ENCODE measurements at places on chromosomes 2 and 18. TPM values are rescaled to one million over a fixed set of nuclear protein-coding genes. Genes with fewer than 3 reads are reported as not detected.
A peak's percentile ranks its signal among the peaks of the same experiment; 100 is the strongest.

Gene IL36B
- not detected for polyA plus RNA-seq

Gene RAPGEF4
- 0.63 TPM for polyA plus RNA-seq

Gene SNRNP27
- 38.1 TPM for polyA plus RNA-seq

Gene MZT2B
- 76.7 TPM for polyA plus RNA-seq

Gene ANKRD23
- polyA plus RNA-seq: 0.81 TPM

Gene OSBPL6
- 4.5 TPM for polyA plus RNA-seq

Gene ABCG8
- polyA plus RNA-seq: not detected

DNA sequence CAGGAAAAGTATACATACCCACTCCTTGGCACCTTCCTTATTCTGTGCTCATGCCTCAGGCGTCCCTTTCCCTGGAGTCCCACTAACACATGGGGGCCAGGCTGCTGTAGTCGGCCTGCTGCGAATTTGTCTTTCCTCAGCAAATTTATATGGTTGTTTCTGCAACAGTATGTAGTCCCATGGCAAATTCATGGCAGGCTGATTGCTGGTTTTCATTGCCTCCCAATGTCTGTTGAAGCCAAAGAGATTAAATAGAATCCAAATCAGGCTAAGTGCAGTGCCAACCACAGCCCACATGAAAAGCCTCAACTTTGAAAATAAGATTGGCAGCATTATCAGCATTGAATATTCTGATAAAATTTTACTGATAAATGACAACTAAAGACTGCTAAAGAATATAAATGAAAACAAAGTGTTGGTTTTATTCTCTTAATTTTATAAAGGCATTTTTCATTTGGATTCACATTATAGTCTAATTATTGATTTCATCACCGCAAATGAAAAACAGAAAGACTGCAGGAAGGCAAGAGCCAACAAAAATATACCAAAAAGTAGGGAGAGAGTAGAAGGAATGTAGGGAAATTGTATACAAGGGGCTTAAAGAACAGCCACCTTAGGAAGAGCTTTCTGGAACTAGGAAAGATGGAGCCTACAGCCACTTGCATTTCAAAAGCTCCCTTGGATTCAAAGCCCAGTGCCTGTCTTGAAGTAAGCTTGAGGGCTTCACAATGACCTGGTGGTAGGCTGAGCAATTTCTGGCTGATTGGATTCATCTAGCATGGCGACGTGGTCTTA lies 283.7 kb upstream of the MMADHC start:
- DNase-seq: no peak

DNA sequence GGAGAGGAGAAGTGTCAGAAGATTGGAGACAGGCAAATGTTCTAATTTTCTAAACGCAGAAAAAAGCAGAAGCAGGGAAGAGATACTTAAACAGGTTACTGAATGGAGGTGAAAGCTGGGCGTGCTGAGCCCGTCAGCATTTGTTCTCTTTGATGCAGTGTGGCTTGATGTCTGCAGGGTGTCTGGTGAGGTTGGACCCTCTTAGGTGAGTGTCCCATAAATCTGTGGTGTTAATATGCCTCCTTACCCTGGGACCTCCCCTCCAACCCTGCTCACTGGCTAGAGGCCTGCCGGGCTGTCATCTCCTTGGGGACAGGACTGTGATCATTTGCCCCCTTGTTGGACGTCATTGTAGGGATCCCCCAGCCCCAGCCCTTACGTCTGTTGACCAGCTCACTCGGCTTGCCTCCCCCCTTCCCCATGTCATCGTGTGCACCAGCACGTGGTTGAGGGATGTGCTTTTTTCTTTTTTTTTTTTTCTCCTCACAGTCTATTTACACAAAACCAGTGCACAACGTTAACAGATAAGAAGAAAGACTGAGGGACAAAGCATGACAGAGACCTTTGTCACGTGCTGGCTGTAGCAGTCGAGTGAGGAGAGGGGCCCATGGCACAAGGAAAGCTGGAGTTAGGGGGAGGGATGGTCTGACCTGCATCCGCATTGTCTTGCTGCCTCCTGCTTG lies 56.4 kb downstream of the NCK2 start:
- DNase-seq: no peak

GRCh38 chr2:120914839-120915521 lies 179.3 kb downstream of the GLI2 start:
- peak; percentile 68 for DNase-seq

DNA sequence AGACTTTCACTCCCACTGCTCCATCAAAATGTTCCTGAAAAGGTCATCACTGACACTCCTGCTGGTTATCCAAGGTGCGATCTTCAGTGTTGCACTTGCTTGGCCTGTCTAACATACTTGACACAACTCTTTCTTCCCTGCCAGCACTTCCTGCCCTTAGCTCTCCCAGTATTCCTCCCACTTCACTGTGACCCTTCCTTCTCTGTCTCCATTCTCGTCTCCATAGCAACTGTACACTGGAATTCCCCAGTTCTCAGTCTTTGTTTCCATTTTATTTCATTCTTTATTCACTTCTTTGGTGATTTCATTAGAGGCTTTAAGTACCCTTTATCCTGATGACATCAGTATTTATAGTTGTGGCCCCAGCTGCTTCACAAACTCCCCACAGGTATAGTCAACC lies 333.0 kb downstream of the IRS1 start:
- no peak for DNase-seq

DNA sequence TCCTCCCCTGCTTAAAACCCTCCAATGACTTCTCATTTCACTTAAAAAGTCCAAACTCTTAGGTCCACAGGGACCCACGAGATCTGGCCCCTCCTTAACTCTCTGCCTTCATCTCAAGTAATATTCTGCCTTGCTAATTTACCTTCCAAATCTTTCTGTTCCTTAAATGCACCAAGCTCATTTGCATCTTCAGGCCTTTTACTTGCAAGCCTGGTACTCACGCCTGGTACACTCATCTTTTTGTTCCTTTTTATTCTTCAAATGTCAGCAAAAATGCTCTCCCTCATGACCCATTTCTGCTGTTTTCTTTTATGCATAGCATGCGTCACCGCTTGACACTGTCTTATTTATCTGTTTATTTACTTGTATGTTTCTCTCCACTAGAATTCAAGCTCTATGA lies 2.7 kb upstream of the WIPF1 start:
- DNase-seq: no peak

DNA sequence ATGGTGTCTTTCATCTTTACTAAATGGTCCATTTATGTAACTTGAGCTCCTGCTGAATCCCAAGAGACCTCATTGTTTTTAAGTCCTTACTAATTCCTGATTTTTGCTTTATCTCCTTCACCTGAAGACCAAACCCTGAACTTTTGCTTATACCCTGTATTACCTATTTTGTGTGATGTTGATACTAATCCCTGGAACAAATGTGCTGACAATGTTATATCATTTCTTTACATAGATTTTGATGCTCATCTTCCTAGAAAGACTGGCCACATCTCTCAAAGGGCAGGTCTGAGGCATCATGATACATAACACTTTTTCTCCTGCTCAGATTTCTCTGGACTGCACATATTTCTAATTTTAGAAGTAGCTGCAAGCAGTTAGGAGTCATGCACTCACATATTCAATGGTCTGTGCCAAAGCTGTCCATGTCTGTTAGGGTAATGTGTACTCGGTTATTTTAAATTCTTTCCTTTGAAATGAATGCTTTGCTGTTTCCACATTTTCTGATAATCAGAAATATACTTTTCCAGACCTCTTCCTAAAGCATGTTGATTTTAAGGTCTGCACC lies 427.9 kb upstream of the HNRNPA3 start:
- no peak for DNase-seq

DNA sequence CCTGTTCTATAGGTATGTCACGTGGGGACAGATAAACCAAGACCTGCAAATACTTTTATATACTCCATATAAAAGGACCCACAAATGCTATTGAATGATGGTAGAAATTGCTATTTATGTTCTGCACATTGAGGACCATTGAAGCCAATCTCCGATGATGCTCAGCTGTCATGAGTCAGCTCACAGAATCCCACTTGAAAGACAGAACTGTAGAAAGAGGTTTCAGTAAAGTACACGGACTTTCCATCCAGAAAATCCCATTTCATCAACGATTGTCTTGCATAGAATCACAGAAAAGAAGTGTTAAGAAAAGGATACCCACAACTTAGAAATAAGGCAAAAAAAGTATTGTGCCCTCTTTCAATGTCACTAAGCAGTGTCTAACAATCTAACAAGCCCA lies 169.0 kb upstream of the COPS8 start:
- DNase-seq: no peak

GRCh38 chr2:29475499-29475898 lies 360.3 kb downstream of the CLIP4 start:
- no peak for DNase-seq

GRCh38 chr18:71398531-71398930 lies 1109.7 kb downstream of the SOCS6 start:
- no peak for DNase-seq

GRCh38 chr18:9206421-9206820 lies 69.8 kb downstream of the ANKRD12 start:
- DNase-seq: no peak

GRCh38 chr2:146964494-146964893 lies 880.3 kb upstream of the ACVR2A start:
- no peak for DNase-seq

- DNase-seq: no peak
These were observed 109.2 kb upstream of the CHRNA1 start for GRCh38 chr2:174873471-174873870.

GRCh38 chr18:7779211-7779610 lies 212.1 kb downstream of the PTPRM start:
- DNase-seq: no peak

GRCh38 chr18:58117786-58118403 lies 73.9 kb downstream of the NEDD4L start:
- DNase-seq: peak; percentile 84

DNA sequence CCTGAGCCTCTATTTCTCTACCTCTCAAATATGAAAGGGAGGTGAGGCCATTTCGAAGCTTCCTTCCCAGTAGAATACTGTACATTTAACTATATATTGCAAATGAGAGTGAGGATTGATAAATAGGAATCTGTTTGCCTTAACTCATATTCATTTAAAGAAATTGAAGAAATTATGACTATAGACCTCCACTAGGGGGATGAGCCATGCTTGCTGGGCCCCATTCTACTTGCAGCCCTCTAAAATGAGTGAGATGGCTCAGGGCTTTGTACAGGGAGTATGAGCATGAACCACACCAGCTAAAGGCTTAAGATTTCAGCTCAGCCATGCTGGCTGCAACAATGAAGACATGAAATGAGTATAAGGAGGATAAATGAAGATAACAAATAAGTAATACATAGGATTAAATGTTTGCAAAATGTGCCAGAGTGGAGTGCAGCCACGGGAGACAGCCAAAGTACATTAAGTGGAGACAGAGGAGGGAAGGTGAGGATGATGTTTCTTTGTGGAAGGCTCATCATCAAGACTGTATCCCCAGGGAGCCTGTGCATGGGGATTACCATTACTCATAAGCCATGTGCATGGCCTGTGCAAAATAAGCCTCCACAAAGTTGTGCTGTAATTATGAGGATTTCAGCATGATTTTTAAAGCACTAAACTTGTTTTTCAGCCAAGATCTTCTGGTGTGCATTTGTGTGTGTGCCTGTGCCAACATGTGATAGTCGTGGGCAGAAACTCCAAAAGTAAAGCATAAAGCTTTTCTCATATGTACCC lies 300.8 kb downstream of the CNTNAP5 start:
- DNase-seq: no peak

DNA sequence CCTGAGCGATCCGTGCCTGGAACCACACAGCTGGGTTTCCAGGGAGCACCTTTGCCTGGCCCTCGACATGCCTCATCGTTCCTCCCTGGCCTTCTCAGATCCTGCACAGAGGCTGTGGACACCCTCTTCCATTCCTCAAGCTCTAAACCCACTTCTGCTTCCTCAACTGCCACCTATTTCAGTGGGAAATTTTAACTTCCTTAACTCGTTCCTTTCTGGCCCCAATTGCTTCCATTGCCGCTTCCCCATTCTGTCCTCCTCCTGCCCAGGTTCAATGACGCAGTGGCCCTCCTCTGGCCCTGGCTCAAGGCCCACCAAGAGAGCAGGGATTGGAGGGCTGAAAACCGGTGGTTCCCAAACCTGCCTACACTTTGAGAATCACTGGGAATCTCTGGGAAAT lies 4.8 kb upstream of the B3GNT7 start:
- DNase-seq: no peak

GRCh38 chr18:57975805-57976204 lies 68.2 kb upstream of the NEDD4L start:
- DNase-seq: no peak

- DNase-seq: no peak
These were observed 185.5 kb upstream of the SETBP1 start for GRCh38 chr18:44495151-44495550.

DNA sequence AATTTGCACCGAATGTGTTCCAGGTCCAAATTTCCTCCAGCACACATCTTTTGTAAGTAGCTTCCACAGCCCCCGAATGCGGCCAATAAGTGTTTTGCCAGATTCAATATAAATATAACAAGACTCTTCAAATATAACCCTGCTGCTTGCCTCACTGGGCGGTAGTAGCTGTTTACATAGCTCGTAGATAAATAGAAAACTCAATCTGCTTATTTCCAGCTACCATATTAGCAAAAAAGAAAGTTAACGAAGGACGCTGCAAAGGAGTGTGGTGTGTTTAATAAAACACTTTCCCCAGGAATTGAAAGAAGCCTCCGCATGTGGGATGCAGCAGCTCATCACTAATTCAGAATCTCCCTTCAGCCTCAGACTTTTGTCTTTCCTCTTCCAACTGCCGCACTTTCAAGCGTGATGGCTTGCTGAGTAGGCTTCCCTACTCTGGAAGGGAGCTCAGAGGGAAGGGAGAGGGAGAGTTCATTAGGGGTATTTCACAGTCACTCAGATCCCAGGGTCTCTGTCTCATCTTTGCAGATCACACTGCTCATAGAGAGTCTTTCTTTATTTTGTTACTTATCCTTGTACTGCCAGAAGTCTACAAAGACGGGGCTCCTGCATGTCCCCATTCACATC lies 367.0 kb downstream of the RND3 start:
- DNase-seq: no peak

GRCh38 chr2:148926981-148927401 lies 52.0 kb downstream of the KIF5C start:
- no peak for DNase-seq

GRCh38 chr2:31651736-31652135 lies 71.0 kb upstream of the SRD5A2 start:
- DNase-seq: no peak

DNA sequence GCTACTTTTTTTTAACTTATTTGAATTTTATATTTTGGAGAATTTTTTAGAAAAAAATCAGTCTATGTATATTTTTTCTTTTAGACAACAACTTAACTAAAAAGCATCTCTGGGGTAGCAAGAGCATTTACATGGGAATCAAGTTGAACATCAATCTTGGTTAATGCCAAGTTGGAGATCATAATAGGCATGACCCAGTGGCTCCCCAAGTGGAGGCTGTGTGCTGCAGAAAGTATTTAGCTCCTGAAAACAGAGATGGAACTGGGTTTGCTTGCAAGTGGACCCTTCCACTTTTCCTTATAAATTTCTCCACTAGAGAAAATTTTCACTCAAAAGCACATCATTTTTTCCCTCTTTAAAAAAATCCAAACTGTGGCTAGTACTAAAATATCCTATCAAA lies 23.9 kb upstream of the CAVIN2 start:
- no peak for DNase-seq

GRCh38 chr2:234796045-234796591 lies 155.7 kb upstream of the SH3BP4 start:
- no peak for DNase-seq
